ENCODE measurements at places on chromosomes 12 and 14.

DNA sequence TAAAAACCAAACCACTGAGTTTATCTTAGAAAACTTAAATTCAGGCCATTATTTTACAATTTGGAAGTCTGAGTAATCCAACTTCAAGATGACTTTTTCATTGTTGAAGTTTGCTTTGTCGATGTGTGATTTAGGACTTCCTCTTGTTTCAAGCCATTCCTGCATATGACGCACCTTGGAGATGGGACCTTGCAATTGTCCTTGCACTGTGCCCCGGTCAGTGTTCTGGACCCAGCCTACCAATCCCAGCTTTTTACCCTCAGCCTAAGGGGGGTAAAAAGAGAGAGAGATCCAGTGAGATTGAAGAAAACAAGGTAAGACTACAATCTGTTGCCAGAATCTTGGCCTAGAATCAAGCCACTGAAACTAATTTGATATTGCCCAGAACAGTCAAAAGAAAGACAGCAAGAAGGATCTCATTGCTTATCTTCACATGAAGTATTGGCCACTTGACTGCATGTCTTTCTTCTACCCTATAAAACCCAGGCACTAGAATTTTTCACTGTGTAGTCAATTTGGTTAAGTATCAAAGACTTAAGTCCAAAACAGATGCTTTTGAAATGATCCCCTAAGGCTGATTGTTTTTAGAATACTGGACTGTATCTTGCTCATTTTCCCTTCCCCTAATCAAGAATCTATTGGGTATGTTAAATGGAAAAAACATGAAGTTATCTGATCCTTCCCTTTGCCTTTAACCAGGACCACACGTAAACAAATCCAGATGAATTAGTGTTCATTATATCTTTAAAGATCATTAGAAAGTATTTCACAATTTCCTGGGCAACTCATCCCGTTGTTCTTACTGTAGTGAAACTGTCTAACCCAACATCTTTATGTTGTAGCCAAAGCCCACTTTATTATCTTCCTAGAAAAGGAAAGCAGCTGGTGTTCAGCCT is 2.4 kb upstream of the MLH3 start:
- no peak for DNase-seq

DNA sequence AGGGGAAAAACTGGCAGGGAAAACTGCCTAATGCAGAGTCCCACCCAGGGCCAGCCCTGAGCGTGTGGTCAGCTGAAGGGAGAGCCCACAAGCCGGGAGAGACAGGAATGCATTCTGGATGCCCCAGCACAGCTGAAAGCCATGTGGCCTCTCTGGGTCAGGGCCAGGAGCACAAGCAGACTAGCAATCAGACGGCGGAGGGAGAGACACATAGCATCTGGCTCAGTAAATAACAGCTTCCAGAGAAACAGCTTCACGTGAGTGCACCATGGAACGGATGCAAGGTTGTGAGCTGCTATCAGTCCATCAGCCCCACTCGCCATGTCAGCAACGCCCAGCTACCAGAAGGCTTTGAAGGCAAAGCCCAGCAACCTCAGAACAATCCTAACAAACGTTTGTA is 28.2 kb upstream of the TMEM106C start:
- DNase-seq, result peak; percentile 48

- DNase-seq, result no peak
These were observed 122.0 kb upstream of the DHRS4 start for GRCh38 chr14:23831596-23831995.

DNA sequence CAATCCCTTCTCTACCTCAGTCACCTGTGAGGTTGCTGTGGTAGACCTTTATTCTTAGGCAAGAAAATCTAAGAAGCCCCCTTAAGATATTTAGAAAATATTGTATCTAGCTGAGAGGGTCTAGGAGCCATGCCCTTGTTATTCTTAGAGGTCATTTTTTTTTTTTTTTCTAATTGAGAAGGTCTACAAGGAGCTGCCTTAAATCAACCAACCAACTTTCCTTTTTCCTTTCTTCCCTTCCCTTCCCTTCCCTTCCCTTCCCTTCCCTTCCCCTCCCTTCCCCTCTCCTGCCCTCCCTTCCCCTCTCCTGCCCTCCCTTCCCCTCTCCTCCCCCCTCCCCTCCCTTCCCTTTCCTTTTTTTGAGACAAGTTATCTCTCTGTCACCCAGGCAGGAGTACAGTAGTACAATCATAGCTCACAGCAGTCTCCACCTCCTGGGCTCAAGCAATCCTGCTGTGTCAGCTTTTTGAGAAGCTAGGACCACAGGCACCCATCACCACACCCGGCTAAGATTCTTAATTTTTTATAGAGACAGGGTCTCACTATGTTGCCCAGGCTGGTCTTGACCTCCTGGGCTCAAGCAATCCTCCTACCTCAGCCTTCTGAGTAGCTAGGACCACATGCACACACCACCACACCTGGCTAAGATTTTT is 668.4 kb upstream of the FBXO33 start:
- no peak for DNase-seq

DNA sequence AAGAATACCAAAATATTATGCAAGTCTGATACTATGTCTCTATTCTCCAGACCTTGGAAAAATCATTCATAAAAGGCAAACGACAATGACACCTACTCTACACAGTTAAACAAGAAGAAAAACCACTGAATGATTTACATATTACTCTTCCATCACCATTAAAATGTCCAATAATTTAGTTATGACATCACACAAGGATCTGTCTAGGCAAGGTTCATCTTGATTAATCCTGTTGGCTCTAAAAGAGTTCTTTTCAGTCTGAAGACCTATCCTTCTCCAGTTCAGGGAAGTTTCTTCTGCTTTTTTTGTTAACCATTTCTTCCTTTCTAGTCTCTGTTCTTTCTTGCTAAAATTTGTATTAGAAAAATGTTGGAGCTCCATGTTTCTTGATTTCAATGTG is 64.0 kb downstream of the OSBPL8 start:
- DNase-seq, result no peak

DNA sequence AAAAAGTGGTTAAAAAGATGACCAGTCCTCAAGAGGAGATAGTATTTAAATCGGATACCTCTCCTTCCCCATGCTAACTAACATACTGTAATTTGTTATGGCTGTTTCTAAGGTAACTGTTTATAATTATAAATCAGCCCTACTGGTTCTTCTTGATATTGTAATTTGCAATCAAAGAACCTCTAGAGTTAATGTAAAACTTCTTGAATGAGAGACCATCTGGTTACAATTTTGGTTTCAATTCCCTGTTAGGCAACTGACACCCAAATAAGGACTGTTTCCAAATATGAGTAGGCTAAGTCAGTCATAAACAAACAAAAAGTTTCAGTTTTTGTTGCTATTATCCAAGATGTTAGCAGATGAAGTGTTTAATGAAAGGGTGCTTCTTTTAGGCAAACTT is 120.2 kb upstream of the DNM1L start:
- DNase-seq, result no peak

- DNase-seq, result no peak
These were observed 16.0 kb downstream of the TRMT5 start for GRCh38 chr14:60964904-60965303.

DNA sequence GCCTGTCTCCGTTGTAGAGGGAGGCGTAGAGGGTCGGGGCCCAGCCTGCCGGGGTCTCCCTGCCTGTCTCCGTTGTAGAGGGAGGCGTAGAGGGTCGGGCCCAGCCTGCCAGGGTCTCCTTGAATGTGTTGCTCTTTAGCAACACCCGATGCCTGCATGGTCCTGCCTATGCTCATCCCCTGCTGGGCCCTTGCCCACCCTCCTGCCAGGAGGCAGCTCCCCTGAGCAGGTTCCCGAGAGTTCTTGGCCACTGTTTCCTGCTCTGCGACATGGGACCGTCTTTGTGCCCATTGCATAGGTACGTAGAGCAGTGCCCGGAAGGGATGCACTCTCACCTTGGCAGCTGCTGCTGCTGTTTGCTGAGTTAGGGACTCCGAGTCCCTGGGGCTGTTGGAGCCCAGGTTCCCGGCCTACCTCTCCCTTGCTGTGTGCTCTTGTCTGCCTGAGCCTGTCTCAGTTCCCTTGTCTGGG is 3.3 kb downstream of the KIF26A start:
- no peak for DNase-seq

GRCh38 chr12:14681625-14682024 is 14.8 kb downstream of the GUCY2C start:
- DNase-seq, result no peak

DNA sequence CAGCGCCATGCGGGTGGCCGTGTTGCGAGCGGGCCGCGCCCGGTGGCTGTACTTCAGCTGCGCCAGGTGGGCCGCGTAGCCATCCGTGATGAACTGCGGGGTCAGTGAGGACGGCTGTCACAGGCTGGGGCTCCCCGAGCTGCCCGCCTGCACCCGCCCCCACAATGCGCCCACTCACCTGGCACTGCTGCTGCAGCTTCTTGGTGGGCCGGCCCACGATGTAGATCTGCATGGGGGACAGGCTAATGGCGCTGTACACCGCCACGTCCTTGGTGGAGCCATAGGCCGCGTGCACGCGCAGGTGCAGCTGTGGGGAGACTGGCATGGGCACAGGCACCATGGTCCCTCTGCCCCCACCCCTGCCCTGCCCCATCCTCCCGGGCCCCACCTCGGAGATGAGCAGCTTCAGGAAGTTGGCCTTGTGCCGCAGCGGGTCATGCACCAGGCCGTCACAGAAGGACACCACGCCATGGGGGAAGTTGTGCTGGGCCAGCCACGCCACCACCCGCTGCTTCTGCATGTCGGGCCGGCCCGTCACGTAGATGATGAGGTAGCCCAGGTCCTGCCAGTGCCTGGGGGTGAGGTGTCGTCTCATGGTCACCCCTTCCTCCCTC is 5.9 kb downstream of the ARL6IP4 start:
- no peak for DNase-seq

- DNase-seq, result no peak
These were observed 7.7 kb upstream of the DCP1B start for GRCh38 chr12:2011643-2012607.

- DNase-seq, result peak; percentile 54
These were observed 481.4 kb downstream of the TRHDE start for GRCh38 chr12:72753571-72753970.

DNA sequence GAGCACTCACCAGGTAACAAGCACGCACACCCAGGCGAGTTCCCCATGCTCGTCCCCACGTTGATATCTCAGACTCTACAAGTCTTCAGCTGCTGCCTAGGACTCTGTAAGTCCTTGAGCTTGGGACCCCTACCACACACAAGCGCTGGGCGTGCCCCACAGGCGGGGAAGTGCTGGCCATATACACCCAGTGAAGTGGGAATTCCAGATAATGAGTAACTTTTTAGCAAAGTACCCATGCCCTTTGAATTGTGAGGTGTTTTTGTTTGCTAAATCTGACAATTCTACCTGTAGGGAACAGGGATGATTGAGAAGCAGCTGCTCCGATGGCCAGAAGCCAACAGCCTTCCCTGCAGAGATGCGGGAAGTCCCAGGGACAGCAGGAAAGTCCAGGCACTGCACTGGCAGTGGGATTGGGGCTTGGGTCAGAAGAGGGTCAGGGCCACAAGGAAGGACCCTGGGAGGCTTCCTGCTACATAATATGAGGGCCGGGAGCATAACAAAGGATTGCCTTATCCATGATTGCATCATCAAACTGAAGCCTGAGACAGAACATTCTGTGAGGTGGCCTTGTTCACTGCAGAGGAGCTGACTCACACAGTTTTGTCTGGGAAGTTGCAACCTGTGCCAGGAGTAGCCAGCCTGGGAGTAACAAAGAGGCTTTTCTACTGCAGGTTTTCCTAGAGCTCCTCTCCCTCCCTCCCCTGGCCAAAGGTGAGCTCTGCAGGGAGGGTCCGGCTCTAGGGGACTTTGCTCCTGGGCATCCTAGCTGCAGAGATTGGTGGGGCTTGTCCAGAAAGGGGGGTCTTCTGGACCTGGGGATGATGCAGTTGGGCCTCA is 13.2 kb upstream of the SERPINA3 start:
- DNase-seq, result peak; percentile 63

DNA sequence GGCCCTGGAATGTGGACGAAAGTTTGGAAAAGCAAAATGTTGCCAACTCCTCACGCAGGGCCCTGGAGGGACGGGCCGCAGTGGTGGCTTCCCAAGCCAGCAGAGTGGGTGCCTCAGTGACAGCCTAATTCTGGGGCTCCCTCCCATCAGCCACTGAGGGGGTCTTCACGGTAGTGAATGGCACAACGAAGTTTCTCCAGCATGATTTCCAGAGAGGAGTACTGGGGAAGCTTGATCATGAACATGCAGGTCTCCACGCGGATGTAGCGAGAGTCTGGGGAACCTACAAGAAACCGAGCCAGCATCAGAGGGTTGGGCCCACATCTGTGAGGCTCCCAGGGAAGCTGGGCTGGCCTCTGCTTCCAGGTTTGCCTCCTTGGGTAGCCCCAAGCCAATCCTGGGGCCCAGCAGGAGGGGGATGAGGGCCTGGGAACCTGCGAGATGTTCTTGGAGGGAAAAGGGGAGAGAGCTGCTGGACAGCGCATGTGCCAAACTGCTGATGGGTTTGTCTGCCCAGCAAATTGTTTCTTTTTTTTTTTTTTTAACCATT is 37.0 kb downstream of the TRAFD1 start:
- no peak for DNase-seq

DNA sequence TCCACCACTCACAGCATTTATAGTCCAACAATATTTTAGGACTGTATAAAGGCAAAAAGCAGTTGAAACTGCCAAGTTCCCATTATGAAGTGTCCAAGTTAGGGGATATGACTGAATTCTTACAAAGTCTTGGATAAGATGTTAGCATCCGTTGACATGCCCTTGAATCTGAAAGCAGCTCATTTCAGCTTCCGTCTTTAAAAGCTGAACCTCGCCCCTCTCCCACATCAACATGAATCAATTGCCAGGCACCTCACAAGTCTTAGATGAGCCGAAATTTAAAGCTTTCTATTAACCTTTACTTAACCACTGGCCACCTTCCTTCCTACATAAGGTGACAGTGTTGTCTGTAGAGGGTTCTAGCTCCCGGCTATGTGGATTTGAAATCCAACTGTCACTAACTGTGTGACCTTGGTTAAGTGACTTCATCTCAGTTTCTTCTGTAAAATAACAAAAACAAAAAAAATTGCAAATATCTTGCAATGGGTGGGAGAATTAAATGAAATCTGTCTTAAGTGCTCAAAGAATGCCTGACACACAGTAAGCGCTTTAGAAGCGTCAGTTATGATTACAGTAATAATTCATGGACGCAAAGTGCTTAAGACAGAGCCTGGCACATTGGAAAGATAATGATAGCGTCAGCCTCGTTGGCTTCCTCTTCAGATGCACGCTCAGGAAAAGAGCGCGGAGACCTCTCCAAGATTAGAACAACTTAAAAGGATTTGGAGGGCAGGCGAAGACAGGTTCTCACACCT is 1.2 kb downstream of the PPP1CC start:
- peak; percentile 66 for DNase-seq

DNA sequence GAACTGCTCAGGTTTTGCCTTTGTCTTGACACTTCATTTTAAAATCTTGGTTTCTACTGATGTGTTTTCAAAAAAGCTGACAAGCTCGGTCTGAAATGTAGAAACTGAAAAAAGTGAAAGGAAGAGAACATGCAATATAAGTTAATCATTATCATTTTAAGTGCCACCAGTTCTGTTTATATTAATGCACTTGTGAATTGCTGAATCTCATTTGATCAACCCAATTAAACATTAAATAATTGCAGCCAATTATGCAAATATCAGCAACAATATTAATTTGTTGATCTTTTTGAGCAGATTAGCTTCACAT is 133.8 kb downstream of the BCAT1 start:
- DNase-seq, result no peak

- DNase-seq, result no peak
These were observed 11.4 kb upstream of the ORAI1 start for GRCh38 chr12:121614872-121615467.

Measured in eye (tissue), 1 donor.